ENCODE measurements at places on chromosomes 16 and 17.

- no peak for DNase-seq
These were observed 57.3 kb downstream of the CRISPLD2 start for GRCh38 chr16:84876873-84877606.

GRCh38 chr17:7136266-7136877, 21.8 kb upstream of the ASGR2 start:
- DNase-seq, result no peak

- DNase-seq, result no peak
These were observed 199.9 kb upstream of the COX10 start for GRCh38 chr17:13869331-13869940.

DNA sequence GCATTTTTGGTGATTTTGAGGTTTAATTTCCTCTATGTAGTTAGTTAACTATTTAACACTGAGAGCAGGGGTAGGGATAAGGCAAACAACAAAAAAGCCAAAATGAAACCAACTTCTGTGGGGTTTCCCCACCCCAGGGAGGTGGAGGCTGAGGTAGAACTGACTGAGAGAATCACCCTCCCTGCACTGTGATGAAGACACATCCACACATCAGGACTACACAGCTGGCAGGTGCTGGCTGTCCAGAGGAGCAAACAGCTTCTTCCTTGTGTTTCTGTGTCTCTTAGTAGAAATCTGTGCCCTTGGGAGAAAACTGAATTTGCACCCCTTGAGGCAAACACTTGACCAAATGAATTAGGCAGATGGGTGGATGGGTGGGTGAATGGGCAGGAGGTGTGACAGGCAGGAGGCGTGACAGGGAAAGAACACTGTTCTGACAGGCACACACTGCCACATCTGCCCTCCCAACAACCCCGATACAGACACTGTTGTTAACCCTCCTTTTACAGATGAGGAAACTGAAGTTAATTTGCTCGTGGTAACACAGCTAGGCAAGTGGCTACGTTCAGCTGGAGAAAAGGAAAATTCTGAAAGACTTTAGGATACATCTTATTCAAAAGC, 62.9 kb upstream of the AMZ2 start:
- no peak for DNase-seq

- DNase-seq, result no peak
These were observed 15.0 kb downstream of the SLC7A5 start for GRCh38 chr16:87854053-87854906.

- DNase-seq, result no peak
These were observed 7.4 kb downstream of the USP22 start for GRCh38 chr17:21035406-21035805.

GRCh38 chr17:40528692-40529417, 27.4 kb upstream of the TNS4 start:
- DNase-seq, result no peak

DNA sequence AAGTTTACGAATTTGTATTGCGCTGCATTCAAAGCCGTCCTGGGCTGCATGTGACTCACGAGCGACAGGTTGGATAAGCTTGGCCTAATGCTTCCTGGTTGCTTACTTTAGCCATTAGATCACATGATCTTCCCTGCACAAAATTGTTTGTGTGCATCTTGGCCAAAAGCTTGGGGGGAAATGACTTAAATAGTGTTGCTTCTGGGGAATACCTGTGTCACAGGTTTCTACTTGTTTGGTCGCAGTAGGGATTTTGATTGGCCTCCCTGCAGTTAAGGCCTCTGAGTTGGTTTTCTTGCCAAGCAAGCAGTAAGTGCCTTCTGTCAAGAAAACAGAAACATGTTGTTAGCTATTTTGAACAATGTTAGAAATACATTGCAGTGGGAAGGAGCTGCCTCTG, 39.6 kb upstream of the DUSP14 start:
- DNase-seq, result no peak

GRCh38 chr17:31586946-31587345, 195.5 kb downstream of the RAB11FIP4 start:
- DNase-seq, result no peak

- DNase-seq, result no peak
These were observed 144.4 kb upstream of the ZFHX3 start for GRCh38 chr16:73192232-73192894.

DNA sequence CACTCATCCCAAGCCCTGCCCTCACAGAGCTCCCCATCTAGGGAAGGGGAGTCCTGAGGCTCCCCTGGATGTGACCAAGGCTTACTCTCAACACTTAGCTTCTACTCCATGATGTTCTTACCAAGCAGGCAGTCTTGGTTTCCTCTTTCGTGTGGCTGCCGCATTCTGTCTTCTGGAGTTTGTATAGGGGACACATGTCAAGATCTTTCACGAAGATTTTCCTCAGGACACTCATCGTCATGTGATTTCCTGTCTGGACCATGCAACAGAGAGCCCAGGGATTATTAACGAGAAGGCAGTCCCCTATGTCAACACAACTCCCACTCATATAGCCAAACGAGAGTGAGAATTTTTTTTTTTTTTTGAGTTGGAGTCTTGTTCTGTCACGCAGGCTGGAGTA, 10.4 kb downstream of the PRSS54 start:
- no peak for DNase-seq

DNA sequence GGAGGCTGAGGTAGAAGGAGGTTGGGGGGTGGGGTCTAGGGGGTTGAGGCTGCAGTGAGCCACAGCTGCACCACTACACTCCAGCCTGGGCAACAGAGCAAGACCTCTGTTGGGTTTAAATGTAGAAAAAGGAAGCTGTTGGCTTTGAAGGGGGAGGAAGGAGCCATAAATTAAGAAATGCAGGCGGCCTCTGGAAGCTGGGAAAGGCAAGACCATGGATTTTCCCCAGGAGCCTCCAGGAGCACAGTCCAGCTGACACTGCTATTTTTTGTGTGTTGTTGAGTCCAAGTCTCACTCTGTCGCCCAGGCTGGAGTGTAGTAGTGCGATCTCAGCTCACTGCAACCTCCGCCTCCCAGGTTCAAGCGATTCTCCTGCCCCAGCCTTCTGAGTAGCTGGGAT, 15.9 kb downstream of the LITAF start:
- no peak for DNase-seq

- DNase-seq, result peak; percentile 51
These were observed 1.2 kb downstream of the CYBC1 start for GRCh38 chr17:82449131-82449882.

GRCh38 chr16:52309446-52310416, 237.2 kb downstream of the TOX3 start:
- DNase-seq, result no peak

DNA sequence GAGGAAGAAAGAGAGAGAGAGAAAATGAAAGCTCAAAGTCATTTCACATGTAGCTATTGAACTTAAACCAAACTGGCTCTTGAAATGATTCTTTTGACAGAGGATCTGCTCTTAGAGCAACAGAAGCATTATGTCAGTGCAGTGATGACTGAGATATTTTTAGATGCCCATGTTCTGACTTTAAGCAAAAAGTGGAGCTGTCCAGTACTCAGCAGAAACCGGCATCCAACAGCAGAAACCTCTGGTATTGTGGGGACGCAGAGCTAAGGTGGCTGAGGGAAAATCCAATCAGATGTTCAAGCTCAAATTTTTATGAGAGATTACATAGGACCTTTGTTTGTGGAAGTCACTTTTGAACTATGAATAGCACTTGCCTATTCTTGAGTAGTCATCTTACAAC, 69.8 kb upstream of the ANKFN1 start:
- no peak for DNase-seq

DNA sequence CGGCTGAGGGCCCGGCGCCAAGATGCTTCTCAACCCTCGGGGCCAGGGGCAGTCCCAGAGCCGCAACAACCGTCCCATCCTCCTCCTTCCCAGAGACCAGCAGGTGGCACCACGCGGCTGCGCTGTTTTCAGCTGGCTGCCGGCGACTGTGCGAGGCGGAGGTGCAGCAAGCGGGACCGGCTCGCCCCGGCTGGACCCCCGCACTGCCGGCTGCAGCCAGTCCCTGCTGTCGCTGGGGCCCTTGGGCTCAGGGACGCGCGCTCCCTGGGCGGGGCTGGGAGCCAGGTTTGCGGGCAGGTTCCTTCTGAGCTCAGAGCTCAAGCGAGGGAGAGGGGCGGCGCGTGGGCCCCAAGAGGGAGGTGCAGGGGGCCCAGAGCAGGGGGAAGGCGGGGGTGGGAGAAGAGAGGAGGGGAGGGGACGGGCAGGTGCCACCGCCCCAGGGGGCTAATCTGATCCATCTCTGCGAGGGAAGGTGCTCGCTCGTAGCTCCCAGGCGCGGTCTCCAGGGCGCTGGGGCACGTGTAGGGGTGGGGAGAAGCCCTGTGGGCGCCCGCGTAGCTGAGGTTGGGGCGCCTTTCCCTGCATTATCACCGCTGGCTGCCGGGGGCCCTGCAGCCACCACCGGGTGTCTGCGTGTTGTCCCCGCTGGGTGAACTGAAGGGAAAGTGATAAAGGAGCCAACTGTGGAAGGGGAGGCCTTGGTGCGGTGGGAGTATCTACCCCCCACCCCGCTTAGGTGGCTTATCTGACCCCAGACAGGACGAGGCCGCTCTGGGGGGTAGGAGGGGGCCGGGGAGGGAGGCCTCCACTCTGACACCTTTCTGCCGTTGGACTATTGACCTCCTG, 24.2 kb downstream of the STAT5A start:
- no peak for DNase-seq

- no peak for DNase-seq
These were observed 23.6 kb downstream of the CNTROB start for GRCh38 chr17:7955414-7956227.

- DNase-seq, result no peak
These were observed 1.3 kb upstream of the DNAH2 start for GRCh38 chr17:7715936-7716886.
